ENCODE measurements at places on chromosomes 3 and 15.

DNA sequence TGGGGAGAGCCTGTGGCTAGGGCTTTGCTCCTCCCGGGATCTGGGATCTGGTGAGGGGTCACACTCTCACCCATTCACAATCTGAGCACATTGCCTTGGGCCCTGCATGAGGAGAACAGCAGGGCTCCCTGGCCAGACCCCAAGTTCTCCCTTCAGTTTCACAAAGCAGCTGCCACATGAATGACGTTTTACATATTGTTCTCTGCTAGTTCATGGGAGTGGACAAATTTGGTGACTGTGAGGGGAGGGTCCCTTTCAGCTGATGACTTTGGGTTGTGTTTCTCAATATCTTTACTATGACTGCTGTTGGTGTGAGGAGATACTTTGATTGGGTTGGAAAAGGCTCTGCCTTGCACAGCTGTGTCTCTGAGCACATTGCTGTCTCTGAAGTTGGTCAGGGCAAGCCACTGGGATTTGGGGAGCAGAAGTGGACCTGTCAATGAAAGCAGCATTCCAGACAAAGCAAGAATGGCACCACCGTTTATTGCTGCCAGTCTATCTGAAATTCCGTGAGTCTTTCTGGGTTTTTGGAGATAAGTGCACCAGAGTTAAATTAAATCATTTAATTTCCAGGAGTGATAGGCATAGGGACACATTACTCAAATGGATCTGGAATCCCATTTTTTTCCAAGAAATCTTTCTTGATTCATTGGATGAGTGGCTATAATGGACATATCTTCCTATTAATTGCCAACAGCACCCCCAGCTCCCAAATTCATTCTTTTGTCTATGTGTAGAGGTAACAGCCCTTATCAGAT is 10.3 kb downstream of the TIMP4 start:
- DNase-seq, result no peak

DNA sequence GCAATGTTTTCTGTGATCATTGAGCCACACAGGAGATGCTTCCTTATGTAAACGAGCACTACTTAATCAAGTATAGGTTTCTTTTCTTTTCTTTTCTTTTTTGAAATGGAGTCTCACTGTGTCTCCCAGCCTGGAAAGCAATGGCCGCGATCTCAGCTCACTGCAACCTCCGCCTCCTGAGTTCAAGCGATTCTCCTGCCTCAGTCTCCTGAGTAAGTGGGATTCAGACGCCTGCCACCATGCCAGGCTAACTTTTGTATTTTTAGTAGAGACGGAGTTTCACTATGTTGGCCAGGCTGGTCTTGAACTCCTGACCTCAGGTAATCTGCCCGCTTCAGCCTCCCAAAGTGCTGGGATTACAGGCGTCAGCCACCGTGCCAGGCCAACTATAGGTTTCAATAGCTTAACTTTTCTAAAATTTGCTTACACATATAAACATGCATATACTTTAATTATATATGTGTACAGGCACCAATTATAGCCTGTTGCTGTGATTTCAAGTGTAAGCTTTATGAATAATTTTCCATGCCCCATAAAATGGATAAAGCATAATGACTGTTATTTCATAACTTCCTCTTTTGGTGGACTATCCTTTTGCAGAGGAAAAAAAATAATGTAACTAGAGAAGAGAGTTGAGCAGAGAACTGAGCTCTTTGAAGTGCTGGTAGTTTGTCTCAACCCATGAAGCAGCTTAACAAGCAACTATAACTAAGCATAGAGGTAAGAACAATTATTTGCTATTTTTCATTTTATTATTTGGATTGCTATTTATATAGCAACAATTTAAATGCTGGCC is 24.8 kb upstream of the MBNL1 start:
- DNase-seq, result no peak

DNA sequence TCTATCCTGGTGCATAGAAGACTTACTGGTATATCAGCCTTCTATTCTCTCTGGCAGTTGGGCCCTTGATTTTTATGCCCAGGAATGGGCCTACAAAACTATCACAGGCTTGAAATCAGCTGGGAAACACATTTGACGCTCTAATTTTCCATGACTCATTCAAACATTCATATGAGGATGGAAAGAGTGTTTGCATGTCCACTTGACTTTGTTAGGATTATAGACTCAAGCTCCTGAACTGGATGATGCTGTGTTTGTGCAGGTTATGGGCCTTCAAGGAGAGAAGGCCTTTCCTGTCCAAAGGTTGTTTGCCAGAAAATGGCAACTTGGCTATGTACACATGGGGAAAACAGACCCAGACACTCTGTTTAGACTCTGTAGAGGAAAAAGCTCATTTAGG is 219.9 kb downstream of the GAP43 start:
- DNase-seq, result no peak

GRCh38 chr15:70435872-70436271 is 327.5 kb downstream of the UACA start:
- no peak for DNase-seq

GRCh38 chr15:47961401-47962090 is 159.2 kb upstream of the SLC24A5 start:
- no peak for DNase-seq

GRCh38 chr3:111548092-111548491 is 6.1 kb downstream of the CD96 start:
- DNase-seq, result no peak

GRCh38 chr3:100221159-100221558 is 39.6 kb upstream of the TBC1D23 start:
- no peak for DNase-seq

- no peak for DNase-seq
These were observed 92.9 kb downstream of the NR1D2 start for GRCh38 chr3:24037971-24038370.

DNA sequence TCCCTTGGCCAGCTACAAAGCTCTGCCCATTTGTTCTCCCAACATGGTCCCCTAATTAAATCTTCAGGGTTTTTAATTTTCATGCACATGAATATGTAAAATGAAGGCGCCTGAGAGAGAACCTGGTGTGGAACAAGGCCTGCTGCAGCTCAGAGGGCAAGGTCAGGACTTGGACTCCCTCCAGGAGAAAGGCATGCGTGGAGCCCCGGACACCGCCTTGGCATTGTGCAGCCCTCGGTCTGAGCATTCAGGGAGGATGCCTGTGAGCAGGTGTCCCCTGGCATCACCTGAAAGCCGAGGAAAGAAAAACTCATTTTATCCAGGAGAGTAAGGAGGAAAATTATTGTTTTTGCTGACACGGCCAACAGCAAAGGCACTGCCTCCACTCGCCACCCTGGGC is 33.8 kb upstream of the EPHB1 start:
- no peak for DNase-seq

DNA sequence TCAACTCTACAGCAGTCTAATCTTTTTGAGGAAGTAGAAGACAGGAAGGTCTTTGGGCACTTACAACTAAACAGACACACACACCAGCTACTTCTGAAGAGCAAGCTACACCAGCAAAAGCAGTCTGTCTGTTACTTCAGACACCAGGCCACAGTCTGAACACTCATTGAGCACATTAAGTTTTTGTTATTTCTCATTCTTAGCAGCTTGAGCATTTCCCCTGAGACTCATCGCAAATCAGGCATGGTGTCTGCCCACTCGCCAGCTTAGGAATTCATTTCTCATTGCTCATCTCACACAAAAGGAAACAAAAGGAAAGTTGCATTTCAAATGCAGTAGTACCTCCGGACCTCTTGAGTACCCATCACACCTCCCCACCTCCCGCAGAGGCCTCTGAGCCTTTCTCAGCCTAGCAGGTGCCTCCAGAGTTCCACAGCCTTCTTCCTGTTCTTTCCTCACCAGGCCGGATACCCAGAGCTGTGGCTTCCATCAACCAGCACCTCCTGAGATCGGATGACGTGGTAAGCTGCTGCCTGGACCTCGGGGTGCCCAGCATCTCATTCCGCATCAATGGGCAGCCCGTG is 302.0 kb downstream of the RYR3 start:
- no peak for DNase-seq

- DNase-seq, result no peak
These were observed 18.3 kb downstream of the TRH start for GRCh38 chr3:129992781-129993180.

DNA sequence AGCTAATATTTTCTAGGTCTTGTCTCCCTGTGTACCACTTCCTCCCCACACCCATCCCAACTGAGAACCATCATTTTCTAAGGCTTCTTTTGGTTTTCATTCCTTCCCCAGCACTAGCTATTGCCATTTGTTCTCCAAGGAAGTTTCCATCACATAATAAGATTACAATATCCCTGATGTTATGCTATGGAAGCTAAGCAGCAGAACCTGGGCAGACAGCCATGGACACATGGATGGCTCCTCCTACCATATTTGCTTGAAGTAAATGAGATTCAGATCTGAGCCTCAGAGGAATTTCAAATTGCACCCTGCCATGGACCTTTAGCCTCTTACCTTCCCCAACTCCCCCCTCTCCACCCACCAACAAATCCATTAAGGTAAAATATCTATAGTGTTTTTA is 31.5 kb downstream of the GASK1A start:
- no peak for DNase-seq

- peak; percentile 28 for DNase-seq
These were observed 176.4 kb upstream of the UBE2E1 start for GRCh38 chr3:23629181-23629894.

- DNase-seq, result no peak
These were observed 218.4 kb downstream of the ARRDC4 start for GRCh38 chr15:98178861-98179260.

DNA sequence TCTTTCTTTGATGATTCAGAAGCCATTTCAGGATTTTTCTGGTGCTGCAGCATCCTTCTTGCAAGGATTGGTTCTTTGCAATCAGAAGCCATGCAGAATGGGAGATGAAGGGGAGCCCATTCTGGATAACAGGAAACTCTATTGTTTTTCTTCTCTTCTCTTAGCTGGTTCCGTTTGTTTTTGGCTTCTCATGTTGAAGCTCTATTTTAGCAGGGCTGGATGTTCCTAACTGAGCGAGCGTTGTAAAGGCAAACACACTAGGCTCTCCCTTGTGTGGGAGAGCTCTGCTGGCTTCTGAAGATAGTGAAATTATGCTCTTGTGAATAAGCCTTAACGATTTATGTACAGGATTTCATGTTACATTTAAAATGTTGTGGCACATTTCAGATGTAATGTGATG is 8.3 kb downstream of the CACNA1D start:
- DNase-seq, result no peak

DNA sequence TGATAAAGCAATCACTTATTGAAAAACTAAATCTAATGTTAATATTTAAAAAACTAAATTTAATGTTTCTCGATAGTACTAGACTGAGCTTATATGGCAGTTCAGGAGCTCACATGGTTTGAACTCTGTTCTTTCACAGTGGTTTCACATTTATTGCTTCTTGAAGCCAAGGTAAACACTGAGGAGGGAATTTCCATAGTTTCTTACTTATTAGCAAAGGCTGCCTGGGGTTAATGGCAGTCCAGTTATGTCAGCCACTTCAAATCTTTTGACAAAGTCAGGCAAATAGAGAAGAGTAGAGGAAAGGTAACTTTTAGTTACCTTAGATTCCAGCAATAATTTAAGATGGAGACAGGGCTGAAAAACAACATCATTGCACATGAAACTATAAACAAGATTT is 831.5 kb downstream of the ROBO2 start:
- DNase-seq, result no peak

GRCh38 chr3:146746190-146746589 is 141.0 kb upstream of the PLSCR5 start:
- no peak for DNase-seq

DNA sequence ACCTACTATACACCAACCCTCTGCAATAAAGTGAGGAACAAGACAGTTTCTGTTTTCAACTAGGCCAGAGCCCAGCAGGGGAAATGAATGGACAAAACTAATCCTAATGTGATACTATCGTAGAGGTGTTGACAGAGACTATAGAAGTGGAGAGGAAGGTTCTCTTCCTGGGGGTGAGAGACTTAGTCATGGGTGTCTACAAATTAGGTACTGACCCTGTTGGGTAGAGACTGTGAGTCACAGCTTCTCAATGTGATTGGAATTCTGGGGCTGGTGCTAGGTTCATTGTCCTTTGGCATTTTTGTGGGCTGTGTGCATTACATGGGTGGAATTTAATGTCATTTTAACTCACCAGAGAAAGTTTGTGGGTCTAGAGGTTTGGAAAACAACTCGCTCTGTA is 79.3 kb downstream of the ADAMTSL3 start:
- no peak for DNase-seq

- DNase-seq, result no peak
These were observed 32.0 kb downstream of the ATG7 start for GRCh38 chr3:11304175-11304574.

GRCh38 chr15:64503197-64503596 is 42.8 kb downstream of the ZNF609 start:
- DNase-seq, result peak; percentile 33

DNA sequence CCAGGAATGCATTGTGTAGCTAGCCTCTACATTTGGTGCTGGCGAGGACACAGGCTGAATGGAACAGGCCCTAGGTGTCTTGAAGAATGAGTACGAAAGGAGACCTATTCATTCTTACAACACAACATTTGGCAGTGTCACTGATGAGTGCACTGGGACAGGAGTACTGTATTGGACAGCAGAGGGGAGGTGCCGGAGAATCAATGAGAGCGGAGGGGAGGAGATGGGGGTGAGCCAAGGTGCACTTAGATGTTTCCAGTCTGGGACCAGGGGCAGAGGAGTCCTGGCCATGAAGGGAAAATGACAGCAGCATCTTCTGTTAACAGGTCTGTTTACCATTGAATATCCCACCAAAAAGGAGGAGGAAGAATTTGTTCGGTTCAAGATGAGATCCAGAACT is 53.2 kb downstream of the C3orf20 start:
- DNase-seq, result no peak

GRCh38 chr3:128041344-128041743 is 10.9 kb upstream of the SEC61A1 start:
- DNase-seq, result no peak

DNA sequence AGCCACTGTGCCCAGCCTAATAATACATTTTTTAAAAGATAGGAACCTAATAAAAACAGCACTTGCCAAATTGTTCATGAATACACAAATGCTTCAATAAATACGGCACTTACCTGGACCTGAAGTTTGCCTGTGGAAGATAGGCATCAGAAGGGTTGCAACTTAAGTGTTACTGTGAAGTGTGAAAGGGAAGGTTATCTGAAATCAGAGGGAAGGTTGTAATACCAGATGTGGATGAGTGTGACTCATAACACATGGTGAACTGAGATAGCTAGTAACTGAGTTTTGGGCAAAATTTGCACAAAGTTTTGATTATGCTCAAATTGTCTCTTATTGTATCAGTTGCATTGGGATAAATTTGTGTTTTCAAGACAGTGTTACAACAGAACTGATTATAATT is 68.0 kb downstream of the ATP11B start:
- no peak for DNase-seq

- DNase-seq, result no peak
These were observed 50.6 kb downstream of the SH3BP5 start for GRCh38 chr3:15281817-15282216.

DNA sequence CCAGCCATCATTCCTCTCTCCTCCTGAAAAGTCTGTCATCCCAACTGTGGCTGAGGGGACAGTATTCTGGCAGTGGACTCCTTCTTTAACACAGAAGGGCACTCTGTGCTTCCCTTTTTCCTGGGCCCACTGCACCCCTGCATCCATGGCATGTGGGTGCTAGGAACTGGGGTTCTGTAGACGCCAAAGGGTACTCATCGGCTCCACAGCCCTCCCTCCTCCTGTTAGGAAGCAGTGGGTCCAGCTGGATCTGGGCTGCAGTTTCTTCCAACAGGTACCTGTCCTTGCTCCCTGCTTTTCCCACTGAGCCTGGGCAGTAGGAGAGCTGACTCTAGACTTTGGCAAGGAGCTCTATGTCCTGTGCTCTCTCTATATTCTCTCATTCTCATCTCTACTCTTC is 6.4 kb upstream of the MANF start:
- DNase-seq, result no peak
